ENCODE measurements at places on chromosomes 4 and X.

DNA sequence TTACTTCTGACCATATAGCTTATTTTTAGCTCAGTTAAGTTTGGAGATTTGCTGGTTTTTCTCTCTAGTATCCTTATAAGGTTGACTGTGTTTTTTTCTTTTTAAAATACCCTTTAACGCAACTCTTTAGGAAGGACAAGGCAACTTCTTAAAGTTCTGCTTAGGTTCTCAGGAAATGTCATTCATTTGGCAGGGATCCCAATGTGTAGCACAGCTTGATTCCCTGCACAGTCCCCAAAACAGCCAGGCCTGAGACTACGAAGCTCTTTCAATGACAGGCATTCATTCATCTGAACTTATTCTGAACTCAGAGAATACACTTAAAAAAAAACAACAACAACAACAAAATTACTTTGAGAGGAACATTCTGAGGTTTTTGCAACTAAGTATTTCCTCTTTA is 1765.8 kb downstream of the PCDH7 start:
- no peak for DNase-seq

DNA sequence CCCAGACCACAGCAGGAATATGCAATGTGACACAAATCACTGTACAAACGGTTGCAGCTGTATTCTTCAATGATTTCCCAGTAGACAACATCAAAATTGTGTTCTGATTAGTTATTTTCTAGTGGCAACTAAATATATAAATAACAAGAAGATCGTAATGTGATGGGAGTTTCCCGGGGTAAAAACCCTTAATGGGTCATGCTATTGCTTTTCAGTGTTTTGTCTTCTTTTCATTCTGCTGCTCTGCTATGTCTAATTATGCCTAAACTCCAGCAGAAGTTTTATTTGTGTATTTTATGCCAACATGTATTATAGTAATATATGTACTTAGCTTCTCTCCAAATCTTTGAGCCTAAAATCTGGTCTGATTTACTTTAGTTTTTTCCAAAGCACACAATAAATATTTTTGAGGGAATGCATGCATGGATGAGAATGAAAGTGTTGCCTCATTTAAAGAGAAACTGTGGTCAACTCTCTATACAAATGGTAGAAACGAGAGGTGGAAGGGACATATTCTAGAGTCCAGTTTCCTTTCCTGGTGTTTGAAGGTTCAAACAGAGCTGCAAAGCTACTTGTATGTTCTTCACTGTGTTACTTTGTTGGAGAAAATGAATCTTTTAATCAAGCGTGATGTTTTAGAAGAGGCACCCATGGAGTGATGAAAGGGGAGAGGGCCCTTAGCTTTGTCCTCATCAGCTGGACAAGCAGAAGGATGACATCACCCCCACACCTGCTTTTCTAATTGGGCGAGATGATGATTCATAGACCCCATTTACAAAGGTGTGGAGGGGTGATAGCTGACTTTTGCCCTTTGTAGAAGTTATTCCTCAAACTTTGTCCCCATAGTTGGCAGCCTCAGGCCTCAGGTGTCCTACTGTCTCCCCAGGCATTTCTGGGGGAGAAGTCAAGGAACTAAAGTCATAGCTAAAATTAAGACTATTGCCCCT is 129.7 kb downstream of the FRAS1 start:
- DNase-seq: no peak

- DNase-seq: no peak
Observed at GRCh38 chr4:6097581-6097980, 79.3 kb upstream of the C4orf50 start.

DNA sequence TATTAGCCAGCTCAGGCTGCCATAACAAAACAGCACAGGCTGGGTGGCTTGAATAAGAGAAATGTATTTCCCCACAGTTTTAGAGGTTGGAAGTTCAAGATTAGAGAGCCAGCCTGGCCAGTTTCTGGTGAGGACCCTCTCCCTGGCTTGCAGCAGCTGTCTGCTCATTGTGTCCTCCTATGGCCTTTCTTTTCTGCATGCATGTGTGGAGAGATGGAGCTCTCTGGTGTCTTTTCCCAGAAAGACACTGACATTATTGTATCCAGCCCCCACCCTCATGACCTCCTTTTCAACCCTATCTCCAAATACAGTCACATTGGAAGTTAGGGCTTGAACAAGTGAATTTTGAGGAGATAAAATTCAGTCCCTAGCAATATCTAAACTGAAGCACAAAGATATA is 263.8 kb upstream of the PABPC4L start:
- DNase-seq: no peak

- no peak for DNase-seq
Observed at GRCh38 chr4:139619644-139620043, 46.0 kb upstream of the MGST2 start.

DNA sequence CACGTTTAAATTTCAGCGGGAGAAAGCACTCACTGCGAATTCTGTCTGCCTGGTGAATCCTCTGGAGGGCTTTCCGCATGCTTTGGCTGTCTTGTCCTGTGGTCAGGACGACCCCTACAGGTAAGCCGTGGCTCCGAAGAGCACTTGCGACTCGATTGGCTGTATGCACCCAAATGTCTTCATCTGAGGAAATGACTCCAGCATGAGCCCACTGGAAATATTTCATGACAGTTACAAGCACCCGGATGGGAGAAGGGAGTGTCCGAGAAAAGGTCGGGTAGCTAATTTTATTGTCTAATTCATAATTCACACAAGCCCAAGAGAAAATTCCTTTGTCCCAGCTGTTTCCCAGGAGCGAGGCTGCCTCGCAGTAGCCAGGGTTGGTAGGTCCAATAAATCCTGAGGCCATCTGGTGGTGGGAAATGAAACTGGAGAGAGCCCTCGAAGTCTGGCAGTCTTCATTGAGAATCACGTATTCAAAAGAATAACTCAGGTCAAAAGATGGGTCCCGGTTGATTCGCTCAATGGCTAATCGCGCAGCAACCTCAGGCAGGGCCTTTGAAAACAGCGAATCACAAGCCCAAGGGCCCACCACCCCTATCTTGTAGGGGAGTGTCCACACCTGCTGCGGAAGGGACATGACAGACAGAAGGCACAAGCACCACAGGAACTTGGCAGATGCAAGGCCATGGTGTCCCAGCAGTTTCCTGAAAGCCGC is 6.6 kb downstream of the GUCY2F start:
- no peak for DNase-seq

DNA sequence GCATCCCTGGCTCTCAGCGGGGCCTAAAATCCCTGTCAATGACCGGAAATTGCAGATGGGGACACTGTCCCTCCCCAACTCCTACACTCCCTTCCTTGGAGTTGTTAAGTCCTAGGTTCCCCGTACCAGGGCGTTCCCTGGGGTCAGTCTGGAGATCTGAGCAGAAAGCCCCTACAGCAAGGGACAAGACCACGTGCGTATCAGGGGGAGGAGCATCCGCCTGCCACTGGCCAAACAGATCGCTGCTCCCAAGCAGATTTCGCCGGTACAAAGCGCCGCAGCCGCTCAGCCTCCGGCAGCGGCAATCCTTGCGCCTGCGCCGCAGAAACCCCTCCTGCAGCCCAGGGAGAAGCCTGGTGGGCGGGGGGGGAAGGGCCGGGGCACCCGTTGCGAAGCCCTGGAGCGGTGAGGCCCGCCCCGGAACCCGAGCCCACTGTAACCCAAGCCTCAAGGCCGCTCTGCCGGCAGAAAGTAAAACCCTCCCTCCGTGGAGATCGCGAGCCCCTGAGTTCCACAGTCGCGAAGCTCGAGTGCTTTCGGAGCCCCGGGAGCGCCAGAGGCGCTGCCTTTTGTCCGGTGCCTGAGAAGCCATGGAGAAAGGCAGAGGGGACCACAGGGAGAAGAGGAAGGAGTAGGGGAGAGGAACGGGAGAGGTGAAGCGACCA is 2.7 kb downstream of the CRMP1 start:
- DNase-seq: no peak

DNA sequence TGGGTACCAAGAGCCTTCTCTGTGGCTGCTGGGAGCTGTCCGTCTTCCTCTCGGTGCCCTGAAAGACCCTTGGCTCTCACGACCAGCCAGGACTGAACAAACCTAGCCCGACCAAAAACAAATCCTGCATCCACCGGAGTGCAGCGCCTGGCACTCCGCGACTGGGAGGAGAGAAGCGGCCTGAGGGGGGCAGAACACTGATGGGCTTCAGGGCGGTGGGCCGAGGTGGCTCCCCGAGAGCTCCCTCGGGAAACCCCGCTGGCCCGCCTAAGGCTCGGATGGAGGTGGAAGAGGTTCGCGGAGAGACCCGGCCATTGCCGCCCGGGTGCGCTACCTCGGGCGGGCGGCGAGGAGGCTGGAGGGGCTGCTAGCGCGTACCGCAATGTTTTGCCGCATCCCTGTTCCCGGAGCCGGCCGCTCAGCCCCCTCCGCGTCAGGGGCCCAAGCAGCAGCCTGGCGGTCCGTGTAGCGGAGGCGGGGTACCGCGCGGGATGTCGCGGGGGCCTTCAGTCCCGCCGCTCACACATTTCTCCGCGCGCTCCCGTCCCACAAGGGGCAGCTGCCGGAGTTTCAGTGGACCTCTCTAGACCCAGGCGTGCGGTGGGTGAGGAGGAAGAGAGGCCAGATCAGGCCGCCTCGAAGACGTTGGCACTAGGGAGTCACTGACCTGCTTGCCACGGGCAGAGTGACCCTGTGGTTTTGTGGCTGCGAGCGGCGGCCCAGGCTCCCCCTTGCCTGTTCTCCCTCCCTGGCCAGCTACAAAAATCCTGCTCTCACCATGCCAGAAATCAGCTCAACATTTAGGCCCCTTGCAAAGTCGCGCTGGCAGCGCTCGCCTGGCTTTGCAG is 2.2 kb downstream of the SLITRK4 start:
- DNase-seq: no peak

DNA sequence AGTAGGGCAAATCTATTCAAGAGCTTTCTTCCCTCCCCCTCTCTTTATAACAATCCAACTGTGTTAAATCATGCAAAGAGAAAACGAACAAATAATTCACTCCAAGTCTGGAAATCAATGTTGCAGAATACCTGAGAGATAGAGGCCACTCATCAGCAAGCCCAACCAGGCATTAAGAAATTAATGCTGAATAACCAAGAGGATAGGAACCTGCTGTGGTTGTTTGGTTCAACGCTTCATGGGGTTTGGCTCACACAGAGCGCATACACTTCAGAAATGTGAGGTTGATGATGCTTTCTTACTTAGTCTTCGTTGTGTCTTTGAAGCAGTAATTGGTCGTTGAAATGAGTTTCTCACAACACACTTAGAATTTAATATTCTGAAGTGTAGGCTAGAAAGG is 1540.0 kb upstream of the PABPC4L start:
- DNase-seq: no peak

DNA sequence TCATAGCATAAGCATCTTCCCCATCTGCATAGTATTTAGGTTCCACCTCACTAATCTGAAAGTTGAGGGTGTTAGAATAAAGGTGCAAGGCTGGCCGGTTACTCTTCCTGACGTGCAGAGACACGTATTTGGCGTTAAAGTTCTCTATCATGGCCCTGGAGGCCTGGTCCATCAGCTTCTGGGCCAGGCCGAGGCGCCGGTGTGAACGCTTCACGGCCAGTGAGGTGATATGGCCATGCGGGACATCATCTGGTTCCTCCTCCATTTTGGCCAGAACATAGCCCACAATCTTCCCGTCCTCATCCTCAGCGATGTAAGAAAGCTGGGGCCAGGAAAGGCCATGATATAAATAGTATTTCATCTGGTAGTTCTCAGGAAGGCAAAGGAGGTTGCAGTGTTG is 425 bp downstream of the NAA11 start:
- no peak for DNase-seq

DNA sequence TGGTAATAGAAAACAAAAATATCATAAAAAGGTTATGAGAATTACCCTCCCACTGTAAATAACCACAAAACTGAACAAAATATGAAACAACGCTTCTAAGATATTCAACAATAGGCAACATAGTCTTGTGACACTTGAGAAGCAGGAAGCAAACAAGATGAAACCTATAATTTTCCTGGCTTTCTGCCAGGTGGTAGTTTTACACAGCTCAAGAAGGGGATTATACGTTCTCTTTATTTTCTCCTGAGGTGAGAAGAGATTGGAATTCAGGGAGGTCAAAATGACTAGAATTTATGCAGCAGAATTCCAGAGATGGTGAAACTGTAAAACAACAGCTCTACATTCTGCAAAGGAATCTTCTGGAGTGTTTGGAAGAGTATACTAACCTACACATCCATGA is 186.0 kb downstream of the HHIP start:
- DNase-seq: no peak

All from CD4-positive, alpha-beta T cell treated with Interleukin-2 at 100 ng/mL for 4 hours (primary cell).